ENCODE measurements at places on chromosomes 2 and 18. TPM values are rescaled to one million over a fixed set of nuclear protein-coding genes. Genes with fewer than 3 reads are reported as not detected.

GRCh38 chr2:112154246-112155117 is 16.3 kb downstream of the FBLN7 start:
- peaks cover 5% of the 10 kb centered on the region for H3K4me1 ChIP-seq
- no peak overlapping the region for H3K27ac ChIP-seq
- no peaks in the 10 kb centered on the region for H3K27me3 ChIP-seq
- peak; percentile 48 for DNase-seq

- no peak for DNase-seq
- H3K4me3 ChIP-seq: no peak overlapping the region
- H3K27ac ChIP-seq: no peak overlapping the region
- no peaks in the 10 kb centered on the region for H3K27me3 ChIP-seq
These were observed 76.2 kb upstream of the EFEMP1 start for GRCh38 chr2:55999790-56000189.

- no peak overlapping the region for H3K4me3 ChIP-seq
- no peak for DNase-seq
- no peaks in the 10 kb centered on the region for H3K36me3 ChIP-seq
- H3K27me3 ChIP-seq: no peaks in the 10 kb centered on the region
- peaks cover 6% of the 10 kb centered on the region for H3K4me1 ChIP-seq
- H3K27ac ChIP-seq: no peak overlapping the region
These were observed 78.5 kb downstream of the FIGN start for GRCh38 chr2:163657281-163657656.

DNA sequence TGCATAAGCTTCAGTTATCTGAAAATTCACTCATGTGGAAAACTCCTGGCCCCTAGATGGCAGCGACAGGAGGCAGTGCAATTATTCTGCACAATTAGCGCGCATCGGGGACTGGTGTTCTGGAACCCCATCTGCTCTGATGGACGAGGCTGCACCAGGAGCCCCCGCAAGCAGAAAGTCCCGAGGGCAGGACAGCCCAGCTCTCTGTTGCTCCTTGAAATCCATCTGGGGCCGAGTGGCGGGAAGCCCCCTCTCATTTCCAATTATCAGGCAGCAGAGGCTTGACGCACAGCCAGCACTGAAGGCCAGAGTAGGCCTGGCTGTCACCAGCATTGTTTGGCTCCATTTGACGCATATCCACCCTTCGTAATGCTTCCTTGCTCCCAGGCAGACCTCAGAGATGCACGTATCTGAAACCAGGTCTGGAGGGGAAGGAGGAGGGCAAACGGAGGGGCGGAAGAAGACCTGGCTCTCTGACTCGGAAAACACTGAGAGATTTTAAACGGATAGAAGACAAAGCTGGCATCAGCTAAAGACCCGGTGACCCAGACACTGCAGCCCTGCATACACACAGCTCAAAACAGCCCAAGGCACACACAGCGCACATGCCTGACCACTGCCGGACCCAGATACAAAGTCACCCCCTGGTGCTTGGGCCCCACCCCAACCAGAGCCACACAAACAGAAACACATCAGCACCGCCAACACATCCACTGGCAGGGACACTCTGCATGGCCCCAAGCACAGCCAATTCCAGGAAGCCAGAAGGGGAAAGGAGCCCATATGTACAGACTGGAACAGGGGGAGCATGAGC is 69.8 kb downstream of the TNS1 start:
- H3K27ac ChIP-seq: peak overlapping the region; percentile 91
- no peaks in the 10 kb centered on the region for H3K27me3 ChIP-seq
- H3K36me3 ChIP-seq: no peaks in the 10 kb centered on the region
- no peak for DNase-seq

DNA sequence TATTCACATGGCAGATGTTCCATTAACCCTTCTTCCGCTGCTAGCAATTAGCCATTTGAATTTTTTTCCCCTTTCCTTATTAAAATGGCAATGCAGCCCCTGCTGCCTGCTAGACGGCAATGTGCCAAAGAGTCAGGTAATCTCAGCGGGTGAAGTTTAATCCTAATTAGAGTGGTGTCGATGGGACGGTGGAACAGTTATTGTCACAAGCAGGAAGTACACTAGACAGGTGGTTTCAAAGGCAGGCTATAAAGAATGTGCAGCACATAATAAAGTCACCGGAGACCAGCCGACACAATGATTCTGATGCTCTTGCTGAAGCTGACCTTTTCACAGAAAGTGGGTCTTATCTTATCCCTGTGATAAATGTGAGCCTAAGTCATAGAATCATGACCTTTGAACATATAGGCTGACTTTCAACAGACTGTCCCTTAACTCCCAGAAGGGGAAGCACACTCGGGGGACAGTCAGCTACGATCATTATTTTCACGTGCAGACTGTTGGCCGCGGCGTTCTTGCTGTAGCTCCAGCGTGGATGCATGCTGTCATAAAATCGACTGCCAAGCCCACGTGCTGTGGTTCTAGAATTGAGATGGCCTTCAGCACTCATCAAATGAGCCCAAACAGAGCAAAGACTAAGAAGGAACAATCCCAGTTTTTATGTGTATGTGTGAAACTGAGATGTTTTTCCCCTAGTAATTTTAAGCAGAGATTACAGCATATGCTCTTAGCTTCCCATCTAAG is 926.2 kb upstream of the SOX11 start:
- no peaks in the 10 kb centered on the region for H3K36me3 ChIP-seq
- no peak overlapping the region for H3K4me3 ChIP-seq
- DNase-seq: no peak

Gene OR6B2
- not detected for total RNA-seq

Gene C2orf81
- total RNA-seq: 2.1 TPM

DNA sequence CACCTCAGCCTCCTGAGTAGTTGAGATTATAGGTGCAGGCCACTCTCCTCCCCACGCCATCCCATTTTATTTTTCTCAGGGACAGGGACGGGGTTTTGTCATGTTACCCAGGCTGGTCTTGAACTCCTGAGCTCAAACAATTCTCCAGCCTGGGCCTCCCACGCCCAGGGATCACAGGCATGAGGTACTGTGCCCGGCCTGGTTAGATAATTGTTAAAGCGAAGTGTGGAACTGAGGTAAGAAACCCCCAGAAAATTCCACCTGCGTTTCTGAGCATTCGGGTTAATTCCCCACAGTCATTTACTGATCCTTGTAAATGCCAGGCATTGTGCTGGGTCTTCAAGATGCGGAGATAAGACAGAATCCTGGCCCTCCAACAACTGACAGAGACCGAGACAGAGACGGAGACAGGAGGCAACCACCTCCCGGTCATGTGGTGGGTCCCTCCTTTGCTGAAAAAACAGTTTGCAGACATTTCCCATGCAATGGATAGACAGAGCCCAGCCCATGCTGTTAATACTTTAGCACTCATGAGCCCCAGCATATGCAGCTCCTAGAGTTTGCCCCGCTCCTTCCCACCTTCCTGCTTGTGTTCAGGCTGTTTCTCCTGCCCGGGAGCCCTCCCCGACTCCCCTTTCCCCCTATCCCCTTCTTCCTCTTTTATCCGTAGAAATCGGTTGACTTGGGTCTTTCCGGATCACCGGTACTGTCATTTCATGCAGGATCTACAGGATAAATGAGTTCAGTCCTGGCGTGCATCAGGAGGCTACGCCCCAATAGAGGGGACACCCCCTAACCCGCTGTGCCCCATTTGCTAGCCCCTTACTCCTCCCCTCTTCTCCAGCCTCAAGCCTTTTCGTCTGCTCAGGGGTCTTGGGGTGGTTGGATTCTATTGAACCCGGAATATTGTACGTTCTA is 1.6 kb upstream of the RHOB start:
- no peaks in the 10 kb centered on the region for H3K27me3 ChIP-seq
- peak; percentile 42 for DNase-seq
- peaks cover 19% of the 10 kb centered on the region for H3K4me1 ChIP-seq
- no peak overlapping the region for H3K4me3 ChIP-seq
- no peak overlapping the region for H3K27ac ChIP-seq

DNA sequence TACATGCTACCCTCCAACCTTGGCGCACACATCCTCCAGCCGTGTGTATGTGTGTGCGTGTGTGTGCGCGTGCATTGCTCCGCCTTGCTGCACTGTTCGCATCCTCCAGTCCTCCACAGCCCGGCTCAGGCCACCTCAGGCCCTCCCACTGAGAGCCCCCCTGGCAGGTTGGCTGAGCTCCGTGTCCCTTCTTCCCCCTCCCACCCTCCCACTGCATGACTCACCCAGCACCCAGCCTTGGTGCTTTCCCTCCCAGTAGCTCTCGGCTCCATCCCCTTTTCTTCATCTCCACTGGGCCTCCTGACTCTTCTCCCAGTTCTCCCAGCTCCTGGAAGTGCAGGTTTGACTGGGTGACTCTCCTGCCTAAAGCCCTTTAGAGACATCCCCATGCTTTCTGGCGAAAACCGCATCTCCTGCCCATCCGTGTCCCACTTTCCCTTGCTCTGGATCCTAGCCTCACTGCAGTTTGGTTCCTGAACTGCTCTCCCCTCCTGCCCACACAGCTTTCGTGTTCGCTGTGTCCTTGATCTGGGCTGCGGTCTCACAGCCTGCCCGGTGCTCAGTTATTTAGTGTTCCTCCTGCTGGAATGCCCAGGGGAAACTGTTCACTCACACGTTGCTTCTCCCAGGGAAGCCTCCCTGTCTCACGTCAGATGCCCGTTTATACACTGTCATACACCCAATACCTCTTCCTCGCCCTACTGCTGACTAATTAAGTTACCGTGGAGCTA is 4.9 kb downstream of the TMEM177 start:
- H3K4me3 ChIP-seq: no peak overlapping the region
- DNase-seq: no peak
- H3K36me3 ChIP-seq: no peaks in the 10 kb centered on the region
- H3K27me3 ChIP-seq: no peaks in the 10 kb centered on the region
- H3K4me1 ChIP-seq: peaks cover 9% of the 10 kb centered on the region

Gene TMEM37
- total RNA-seq: 23.8 TPM

Gene RNF125
- 6.5 TPM for total RNA-seq

DNA sequence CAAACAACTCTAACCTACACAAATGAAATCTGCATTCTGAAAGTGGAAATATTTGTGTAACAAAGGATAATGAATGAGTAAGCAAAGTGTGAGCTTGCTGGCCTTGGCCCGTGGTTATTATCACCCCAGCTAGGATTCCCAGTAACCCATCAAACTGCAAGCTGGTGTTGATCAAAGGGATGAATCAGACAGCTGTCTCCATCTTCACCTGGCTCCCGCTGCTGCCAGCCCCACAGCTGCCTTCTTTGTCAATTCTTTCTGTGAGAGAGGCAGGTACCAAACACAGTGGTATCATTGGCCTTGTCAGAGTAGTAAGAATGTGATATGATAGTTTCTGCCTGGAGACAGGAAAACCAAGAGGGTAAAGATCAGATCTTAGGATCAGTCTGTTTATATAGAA is 25.2 kb upstream of the RGPD4 start:
- DNase-seq: no peak
- no peaks in the 10 kb centered on the region for H3K36me3 ChIP-seq
- no peaks in the 10 kb centered on the region for H3K4me1 ChIP-seq
- no peaks in the 10 kb centered on the region for H3K27me3 ChIP-seq

Gene CYP27C1
- not detected for total RNA-seq
